NCI-H1694 (cell line): ENCODE measurements at places on chromosomes 16 and 17.

- DNase-seq, result no peak
These were observed at the start of gene ACSM3 for GRCh38 chr16:20763461-20764232. TSS of gene ACSM3 (plus strand) at chr16:20764014. CDS start at chr16:20770035, 6,021 bp downstream.

GRCh38 chr17:66276328-66276937 is 26.0 kb upstream of the PRKCA start:
- DNase-seq, result no peak

- no peak for DNase-seq
These were observed 3.2 kb downstream of the SLC22A31 start for GRCh38 chr16:89197033-89197632.

DNA sequence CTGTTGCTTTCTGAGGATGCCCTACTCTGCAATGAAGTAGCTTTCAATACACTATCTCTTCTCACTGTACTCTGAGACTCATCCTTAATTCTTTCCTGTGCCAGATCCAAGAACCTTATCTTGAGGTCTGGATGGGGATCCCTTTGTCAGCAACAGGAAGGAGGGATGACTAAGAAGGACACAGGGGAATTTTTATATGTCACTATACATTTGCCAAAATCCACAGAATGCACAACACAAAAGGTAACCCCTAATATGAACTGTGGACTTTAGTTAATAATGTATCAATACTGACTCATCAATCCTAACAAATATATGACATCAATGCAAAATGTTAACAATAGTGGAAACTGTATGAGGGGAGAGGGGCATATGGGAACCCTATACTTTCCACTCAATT is 4.7 kb upstream of the RBBP6 start:
- no peak for DNase-seq

DNA sequence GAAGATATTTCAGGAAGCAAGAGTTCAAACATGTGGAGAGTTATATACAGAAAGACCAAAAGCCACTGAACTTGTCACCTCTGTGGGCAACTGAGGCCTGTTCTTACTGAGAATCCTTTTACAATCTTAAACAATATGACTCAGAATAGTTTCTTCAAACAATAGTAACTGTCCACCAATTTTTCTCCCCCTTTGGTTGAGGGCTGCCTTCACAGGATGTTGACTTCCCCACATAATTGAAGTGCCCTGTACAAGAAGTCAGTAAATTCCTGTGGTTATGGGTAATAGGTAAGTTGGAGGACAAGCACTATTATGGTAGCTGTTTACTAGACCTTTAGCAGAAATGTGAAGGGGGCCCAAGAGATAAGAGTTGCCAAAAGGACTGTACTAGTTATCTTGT is 215.8 kb downstream of the CDH8 start:
- DNase-seq, result no peak

DNA sequence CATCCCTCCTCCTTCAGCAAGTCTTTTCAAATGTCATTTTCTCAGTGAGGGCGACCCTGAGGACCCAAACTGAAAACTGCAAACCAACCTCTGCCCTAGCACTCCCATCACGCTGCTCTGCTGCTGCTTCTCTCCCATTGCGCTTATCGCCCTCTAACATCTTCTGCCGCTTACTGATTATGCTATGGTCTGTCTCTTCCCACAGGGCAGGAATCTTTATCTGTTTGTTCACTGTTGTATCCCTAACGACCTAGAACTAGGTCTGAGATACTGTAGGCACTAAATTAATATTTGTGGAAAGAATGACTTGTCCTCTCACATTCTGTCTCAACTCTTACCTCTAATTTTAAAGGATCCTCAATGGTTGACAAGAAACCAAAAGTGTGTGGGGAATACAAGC is 12.5 kb downstream of the ZSCAN32 start:
- no peak for DNase-seq

GRCh38 chr17:14514973-14515372 is 214.1 kb downstream of the HS3ST3B1 start:
- no peak for DNase-seq

- peak; percentile 40 for DNase-seq
These were observed 21.2 kb downstream of the PDILT start for GRCh38 chr16:20383106-20384029.

DNA sequence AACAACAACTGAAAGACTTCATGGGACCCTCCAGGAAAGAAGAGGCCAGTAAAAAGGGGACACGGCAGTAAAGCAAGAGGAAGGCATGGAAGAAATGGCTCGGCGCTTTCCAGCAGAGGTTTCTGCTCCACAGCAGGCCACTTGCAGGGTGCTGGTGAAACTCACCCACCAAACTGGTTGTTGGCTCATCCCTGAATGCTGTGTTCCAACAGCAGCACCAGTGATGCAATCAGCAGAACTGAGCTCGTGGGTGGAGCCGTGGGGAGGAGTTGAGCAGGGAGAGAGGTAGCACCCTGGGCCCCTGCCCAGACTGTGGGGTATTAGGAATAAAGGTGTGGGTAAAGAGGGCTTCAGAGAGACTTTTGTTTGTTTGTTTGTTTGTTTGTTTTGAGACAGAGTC is 62.8 kb upstream of the ADCY9 start:
- no peak for DNase-seq

DNA sequence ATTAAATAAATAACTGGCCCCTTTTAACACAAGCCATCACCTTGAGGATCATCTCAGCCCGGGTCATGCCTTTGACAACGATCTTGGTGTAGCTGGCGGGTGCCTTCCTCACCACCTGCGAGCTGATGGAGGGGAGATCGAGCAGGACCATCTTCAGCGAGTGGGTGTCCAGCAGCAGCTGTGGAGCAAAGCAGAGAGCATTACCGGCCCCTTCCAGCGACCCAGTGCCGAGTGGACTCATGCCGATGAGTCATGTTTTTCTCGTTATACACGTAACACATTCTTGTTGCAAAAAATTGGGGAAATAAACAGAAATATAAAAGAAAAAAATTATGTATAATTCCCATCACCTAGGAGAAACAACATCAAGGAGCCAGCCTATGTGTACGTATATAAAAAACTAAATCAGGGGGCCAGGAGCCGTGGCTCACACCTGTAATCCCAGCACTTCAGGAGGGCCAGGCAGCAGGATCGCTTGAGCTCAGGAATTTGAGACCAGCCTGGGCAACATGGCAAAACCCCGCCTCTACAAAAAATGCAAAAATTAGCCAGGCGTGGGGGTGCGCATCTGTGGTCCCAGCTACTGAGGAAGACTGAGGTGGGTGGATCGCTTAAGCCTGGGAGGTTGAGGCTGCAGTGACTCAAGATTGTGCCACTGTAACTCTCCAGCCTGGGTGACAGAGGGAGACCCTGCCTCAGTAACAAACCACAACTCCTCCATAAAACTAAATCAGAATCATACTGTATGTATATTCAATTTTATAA is 169.1 kb upstream of the RPH3AL start:
- no peak for DNase-seq

DNA sequence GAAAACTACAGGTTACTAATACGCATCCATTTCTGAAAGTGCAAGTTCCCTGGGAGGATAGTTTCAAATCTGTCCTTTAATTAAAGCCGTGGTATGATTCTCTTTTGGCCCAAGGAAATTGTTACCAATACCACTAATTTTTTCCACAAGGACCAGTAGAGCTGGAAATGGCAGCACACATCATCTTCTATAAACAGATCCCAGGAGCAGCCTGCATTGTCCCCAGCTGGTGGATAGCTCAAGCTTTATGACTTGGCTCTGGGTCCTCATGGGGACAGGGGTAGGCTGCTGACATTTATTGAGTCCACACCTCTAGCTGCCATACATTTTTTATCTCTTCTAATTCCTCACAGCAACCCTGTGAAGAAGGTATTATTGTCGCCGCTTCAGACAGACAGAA is 35.8 kb upstream of the BHLHA9 start:
- no peak for DNase-seq

- peak; percentile 76 for DNase-seq
These were observed 8.9 kb upstream of the TIMP2 start for GRCh38 chr17:78933959-78934568.
